ENCODE measurements at places on chromosomes 13 and 19. TPM values are rescaled to one million over a fixed set of nuclear protein-coding genes. Genes with fewer than 3 reads are reported as not detected.

NFIX gene
- total RNA-seq, result 118 TPM

DNA sequence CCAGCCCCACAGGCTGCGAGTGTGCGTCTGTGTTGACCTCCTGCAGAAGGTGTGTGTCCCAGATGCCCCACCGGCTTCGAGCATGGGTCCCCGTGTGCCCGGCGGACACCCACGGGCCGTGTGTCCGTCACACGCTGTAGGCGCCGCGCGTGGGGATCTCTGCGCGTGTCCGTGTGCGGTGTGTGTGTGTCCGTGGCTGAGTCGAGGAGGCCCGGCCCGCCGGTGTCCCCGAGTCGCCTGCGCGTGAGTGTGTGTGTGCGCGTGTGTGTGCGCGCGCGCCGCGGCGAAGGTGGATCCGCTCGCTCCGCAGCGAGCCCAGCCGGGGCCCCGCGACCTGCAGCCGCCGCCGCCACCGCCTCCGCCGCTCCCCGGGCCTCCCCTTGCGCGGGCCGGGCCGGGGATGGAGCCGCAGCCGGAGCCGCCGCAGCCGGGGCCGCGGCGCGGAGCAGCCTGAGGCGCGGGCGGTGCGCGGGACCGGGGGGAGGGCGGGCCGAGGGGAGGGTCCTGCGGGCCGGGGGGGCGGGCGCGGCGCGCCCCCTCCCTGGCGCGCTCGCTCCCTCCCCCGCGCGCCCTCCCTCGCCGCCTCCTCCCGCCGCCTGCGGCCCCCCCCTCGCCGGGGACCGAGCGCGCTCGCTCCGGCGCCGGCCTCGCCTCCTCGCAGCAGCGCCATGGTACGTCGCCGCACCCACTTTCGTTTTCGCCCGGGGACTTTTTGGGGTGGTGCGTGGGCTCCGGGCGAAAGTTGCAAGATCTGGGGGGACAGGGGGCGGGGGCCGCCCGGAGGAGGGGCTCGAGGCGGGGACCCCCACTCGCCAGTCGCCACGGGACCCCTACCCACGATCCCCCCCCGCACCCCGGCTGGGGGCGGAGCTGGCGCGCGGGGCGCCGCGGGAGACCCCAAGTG is 7.1 kb upstream of the NFIC start:
- peak overlapping the region; percentile 99 for H3K27ac ChIP-seq
- peaks cover 52% of the 10 kb centered on the region for H3K4me1 ChIP-seq

DNA sequence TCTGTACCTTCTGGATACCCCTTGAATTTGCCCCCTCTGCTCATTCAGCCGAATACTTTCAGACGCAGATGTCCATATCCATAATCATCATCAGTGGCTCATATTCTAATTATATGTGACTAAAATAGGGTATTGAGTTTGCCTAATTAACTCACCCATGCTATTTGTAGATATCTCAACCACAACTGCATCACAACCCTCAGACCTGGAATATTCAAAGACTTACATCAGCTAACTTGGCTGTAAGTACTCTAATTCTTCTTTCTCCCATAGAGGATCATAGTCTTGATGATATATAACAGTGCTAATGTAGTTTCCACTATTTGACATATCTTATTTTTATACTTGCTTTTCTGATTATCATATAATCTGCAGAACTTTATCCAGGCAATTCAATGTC is 35.8 kb downstream of the RXFP2 start:
- DNase-seq, result no peak
- H3K27me3 ChIP-seq, result peaks cover 3% of the 10 kb centered on the region
- H3K4me3 ChIP-seq, result no peak overlapping the region
- H3K36me3 ChIP-seq, result no peaks in the 10 kb centered on the region

DNA sequence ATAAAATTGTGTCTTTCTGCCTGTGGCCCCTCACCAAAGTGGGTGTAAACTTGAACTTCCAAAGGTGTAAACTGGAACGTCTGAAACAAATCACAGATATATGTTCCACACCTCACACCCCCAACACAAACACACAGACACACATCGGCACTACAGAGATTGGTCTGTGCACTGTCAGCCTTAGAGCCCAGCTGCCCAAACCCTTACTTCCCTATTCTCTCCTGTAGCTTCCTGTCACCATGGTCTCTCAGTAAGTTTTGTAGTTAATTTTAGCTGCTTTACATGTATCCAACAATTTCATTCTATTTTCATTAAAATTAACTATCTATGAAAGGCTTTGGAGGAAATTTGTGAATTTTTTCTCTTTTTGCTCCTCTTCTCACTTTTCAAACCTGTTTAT is 5.4 kb downstream of the TM9SF2 start:
- H3K27ac ChIP-seq, result no peak overlapping the region
- H3K4me3 ChIP-seq, result no peak overlapping the region
- peaks cover 15% of the 10 kb centered on the region for H3K36me3 ChIP-seq
- H3K27me3 ChIP-seq, result no peaks in the 10 kb centered on the region

URAD gene
- total RNA-seq, result not detected

LIN7B gene
- 23.4 TPM for total RNA-seq

SLC44A2 gene
- 74.2 TPM for total RNA-seq

- no peaks in the 10 kb centered on the region for H3K27me3 ChIP-seq
- no peaks in the 10 kb centered on the region for H3K4me1 ChIP-seq
- H3K36me3 ChIP-seq, result no peaks in the 10 kb centered on the region
- H3K4me3 ChIP-seq, result no peak overlapping the region
Measured at GRCh38 chr13:61765940-61766666, 350.5 kb upstream of the PCDH20 start.

- DNase-seq, result no peak
- no peak overlapping the region for H3K4me3 ChIP-seq
- H3K27ac ChIP-seq, result no peak overlapping the region
- H3K36me3 ChIP-seq, result no peaks in the 10 kb centered on the region
- peaks cover 7% of the 10 kb centered on the region for H3K4me1 ChIP-seq
- H3K27me3 ChIP-seq, result no peaks in the 10 kb centered on the region
Measured at GRCh38 chr13:109483284-109483683, 303.1 kb downstream of the IRS2 start.

Measured in left ventricle myocardium inferior (tissue), 1 donor.